ENCODE measurements at places on chromosomes 3 and 15. TPM values are rescaled to one million over a fixed set of nuclear protein-coding genes. Genes with fewer than 3 reads are reported as not detected.

DNA sequence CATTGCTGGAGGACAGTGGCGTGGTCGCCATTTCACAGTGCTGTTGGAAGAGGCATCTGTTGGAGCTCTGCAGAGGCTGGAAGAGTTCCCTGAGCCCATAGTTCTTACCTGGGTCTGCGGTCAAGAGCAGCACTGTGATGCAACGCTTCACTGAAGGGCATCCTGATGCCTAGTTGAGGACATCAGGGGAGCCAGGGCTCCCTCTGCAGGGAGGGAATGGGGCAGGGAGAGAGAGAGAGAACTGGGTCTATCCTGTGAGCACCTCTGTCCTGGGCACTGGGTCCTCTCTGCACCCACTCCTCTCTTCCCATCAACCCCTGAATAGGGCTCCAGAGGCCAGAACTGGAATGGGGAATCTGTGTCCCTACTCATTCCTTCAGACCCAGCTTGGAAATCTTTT lies 23.9 kb upstream of the MOBP start:
- no peak for DNase-seq

GRCh38 chr3:191915712-191916111 lies 454.7 kb downstream of the PYDC2 start:
- no peak for DNase-seq

DNA sequence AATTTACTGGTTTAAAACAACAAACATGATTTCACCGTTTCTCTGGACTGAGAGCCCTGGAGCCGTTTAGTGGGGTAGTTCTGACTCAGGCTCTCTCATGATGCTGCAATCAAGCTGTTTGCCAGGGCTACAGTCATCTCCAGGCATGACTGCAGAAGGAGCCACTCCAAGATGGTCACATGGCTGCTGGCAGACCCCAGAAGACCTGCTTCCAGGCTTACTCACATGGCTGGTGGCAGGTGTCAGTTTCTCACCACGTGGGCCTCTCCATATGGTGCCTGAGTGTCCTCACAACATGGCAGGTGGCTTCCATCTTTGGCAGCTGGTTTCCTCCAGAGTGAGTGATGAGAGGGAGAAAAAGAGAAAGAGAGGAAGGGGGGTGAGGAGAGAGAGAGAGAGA lies 378.3 kb upstream of the RGMA start:
- no peak for DNase-seq

DNA sequence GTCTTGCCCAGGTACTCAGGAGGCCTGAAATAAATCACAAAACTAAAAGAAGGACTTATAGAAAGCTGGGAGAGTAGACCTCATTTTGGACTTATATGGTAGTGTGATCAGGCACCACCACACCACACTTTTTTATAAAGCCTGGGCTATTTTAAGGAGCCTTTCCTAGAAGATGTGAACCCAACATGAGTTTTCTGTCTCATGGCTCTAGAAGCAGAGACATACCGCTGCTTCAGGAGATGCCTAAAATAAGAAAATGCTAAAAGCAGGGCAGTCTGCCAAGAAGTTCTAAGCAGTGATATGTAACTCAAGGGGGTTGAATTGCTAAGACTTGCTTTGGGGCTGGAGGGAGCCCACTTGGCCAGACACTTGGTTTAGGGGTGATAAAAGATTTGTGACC lies 49.6 kb downstream of the SUMF1 start:
- DNase-seq, result no peak

DNA sequence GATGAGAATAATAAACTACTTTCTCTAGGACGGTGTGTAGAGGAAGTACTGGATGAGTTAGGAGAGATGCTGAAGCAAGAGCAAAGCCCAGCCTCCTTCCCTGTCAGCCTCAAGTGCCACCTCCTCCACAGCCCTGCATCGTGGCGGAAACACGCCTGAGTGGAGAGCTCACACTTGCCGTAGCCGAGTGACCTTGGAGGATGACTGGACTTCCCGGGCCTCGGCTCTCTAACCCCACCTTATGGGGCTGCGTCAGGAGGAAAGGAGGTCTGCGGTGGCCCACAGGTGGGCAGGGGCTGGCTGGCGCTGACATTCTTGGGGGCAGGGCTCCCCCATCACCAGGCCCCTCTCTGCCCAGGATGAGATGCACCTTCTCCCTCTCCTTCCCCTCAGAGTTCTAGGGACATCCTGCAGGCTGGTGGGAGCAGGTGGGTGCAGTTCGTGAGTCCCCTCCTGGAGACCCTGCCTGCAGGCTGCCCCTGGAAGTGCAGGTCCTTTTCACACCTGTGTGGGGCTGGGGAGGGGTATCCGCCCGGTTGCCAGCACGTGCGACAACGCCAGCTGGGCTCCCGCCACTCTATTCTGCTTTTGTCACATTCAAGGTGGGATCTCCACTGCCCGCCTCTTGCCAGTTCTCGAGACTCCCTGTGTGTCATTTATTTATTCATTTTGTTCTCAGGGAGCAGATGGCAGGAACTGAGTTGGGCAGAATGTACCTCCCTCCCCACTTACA lies 175.2 kb downstream of the MEGF11 start:
- DNase-seq, result no peak

- DNase-seq, result no peak
Observed at GRCh38 chr3:157472648-157473047, 30.6 kb downstream of the VEPH1 start.

GRCh38 chr3:150324788-150325187 lies 83.3 kb upstream of the TSC22D2 start:
- DNase-seq, result no peak

DNA sequence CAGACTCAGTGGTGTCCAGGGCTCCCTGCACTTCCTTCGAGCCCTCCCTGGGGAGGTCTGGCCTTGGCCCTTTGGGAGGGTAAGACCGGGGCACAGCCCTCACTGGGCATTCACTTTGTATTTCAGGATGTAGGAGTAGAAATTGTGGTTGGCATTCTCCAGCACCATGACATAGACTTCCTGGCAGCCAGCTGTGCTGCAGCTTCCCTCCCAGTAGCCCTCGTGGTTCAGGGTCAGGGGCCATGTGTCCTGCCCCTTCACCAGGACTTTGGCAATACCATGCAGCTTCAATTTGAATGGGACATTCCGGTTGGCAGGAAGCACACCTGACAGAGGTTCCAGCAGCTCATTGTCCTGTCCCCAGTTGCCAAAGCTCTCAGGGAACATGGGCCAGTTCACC lies 47.3 kb downstream of the KY start:
- no peak for DNase-seq

DNA sequence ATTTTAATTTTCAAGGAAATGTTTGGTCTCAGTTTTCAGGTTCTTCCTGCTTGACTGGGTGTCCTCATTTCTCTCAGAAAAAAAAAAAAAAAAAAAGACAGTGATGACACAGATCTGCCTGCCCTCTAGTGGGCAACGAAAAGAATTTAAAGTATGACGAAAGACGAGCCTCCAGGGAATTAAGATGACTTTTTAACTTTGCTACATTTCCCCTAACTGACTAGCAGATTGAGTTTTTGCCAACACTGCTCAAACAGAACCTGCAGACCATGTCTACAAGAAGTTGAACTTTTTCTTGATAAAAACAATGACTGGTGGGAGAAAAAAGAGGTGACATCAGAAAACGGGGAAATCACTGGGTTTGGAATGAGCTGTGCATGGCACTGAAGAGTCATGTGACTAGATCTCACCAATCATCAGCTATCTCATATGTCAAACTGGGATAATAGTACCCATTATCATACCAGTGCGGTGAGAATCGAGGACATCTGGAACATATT lies 40.8 kb downstream of the EOMES start:
- peak; percentile 57 for DNase-seq

Gene COX17
- 48.1 TPM for polyA plus RNA-seq

Gene GOLGA6A
- polyA plus RNA-seq, result 0.51 TPM

Gene NRROS
- polyA plus RNA-seq, result 3.0 TPM

Gene SCAANT1
- polyA plus RNA-seq, result 1.1 TPM

Gene BCHE
- polyA plus RNA-seq, result 7.3 TPM

Gene ANKUB1
- polyA plus RNA-seq, result 0.46 TPM

Gene UCN2
- 0.26 TPM for polyA plus RNA-seq

All from renal cortex interstitium (tissue), 15 donors.